CD4-positive, alpha-beta T cell treated with Interferon gamma for 1 hour (primary cell): ENCODE measurements at places on chromosomes 1 and 21.

DNA sequence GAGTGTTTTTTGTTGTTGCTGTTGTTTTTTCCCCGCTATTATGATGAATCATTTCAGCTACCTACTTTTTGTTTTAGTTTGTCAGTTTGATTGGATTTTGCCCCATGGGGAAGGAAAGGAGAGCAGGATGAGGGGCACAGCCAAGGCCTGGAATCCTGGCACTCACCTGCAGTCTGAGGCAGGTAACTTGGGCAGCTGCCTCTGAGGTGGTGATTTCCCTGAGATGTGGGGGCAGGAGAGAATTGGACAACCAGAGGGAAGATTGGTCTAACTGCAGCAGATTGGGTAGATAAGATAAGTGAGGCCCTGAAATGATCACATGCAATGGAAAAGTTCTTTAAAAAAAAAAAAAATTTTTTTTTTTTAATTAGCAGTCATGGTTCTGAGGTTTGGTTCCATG, 1.5 kb upstream of the LAX1 start:
- no peak for DNase-seq

- no peak for DNase-seq
Observed at GRCh38 chr21:31905503-31906451, 33.0 kb downstream of the HUNK start.

DNA sequence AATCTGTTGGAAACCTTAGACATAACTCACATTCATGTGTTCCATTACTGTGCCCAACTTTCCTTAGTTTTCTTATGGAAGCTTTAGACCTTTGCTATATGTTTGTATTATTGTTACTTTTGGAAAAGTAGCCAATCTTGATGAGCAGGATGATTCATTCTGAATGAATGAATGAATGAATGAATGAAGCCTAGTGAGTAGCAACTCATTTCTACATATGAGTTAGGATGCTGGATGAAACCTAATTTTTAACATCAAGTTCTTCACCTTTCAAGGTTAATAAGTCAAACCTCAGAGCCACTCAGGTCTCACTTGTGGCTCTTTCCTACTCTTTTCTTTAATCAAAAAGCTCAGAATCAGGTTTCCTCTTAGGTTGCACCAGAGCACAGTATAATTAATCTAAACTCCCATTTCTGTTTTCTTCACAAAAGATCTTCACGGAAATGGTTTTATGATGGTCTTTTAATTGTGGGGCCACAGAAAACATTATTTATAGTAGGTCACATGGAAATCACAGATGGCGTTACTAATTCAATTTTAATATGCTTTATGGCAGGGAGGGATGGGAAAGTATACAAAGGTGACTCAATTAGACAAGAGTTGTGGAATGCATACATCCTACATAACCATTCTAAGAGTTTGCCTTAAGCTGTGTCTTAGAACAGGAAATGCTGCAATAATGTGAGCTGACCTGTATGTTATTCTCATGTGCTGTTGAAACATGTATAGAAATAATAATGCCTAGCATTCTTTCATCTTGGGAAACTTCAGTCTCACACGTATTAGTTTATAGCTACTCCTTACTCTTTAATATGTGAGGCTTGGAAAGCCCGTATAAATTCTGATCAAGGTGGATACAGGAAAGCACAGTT, 4.5 kb upstream of the DDX59 start:
- DNase-seq = no peak

- no peak for DNase-seq
Observed at GRCh38 chr21:38460171-38460742, 38.0 kb downstream of the ERG start.

DNA sequence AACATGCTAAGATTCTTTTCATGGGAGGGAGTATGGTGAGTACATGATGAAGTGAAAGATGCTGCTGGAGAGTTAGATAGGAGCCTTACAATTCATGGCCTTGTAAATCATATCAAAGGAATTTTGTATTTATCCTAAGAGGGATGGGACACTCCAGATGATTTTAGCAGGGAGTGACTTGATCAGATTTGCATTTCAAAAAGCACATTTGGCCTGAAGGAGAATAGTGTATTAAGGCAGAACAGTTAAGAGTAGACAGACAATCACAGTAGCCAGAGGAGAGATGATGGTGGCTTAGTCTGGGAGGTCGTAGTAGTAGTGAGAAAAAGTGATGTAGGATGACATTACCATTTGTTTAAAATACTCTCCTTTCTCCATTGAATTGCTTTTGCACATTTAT, 48.8 kb downstream of the SYCP1 start:
- DNase-seq = no peak

DNA sequence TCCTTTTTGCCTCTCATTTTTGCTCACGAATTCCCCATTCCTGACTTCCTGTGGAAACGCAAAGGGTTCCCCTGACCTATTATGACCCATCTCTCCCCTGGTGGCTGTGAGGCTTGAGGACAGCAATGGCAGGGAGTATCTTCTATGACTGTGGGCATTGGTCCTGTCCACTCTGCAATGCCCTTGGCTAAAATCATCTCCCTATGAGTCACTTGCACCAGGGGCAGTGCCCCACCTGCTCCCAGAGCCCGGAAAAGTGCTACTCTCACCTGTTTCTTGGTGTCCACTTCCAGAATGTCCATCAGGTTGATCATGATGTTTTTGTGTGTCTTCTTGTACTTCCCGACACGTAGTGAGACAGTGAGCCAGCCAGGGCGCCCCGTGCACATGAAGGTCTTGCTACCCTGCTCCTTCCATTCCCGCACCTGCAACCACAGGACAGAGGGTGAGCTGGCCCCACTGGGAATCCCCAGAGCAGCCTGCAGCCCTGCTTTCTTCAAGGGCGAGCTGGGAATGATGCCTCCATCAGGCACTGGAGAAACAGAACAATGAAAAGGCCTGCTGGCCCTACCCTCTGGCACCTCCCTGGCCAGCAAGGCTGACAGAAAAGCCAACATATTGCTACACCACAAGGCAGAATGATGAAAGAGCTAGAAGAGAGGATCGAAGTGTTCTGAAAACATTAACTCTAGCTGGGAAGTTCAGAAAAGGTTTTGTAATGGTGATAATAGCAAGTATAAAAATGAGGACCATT, 3.5 kb downstream of the DHCR24 start:
- DNase-seq = no peak

DNA sequence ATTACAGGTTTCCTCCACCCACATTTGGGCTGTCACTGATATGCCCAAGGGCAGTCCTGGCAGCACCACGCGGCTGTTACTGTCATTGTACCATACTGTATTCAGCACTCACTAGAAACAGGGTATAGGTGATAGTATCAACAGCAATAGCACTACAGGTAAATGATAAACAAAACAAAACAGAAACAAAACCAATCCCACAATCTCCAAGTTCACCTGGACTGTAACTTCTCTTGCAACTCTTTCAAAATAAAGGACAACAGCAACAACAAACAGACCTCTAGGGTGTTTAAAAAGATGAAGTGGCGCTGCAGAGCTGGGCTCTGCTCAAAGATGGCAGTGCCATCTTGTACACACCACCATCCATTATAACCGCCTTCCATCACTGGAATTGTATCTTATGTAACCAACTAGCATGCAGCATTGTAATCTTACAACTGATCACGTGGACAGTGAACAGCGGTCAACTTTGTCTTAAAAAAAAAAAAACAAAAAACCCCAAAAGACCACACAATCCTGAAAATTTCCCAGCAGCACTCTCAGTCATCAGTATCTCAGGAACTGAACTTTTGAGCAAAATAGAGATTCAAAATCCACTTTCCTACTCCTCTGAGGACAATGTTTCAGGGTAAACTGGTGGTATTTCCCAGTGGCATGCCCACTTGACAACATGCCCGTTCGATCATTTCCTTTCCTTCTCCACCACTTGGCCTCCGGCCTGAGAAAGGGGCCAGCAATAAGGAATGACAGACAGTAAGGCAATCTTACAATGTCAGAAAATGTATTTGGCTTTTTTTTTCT, 3.8 kb downstream of the IRF2BP2 start:
- DNase-seq = peak; percentile 45

DNA sequence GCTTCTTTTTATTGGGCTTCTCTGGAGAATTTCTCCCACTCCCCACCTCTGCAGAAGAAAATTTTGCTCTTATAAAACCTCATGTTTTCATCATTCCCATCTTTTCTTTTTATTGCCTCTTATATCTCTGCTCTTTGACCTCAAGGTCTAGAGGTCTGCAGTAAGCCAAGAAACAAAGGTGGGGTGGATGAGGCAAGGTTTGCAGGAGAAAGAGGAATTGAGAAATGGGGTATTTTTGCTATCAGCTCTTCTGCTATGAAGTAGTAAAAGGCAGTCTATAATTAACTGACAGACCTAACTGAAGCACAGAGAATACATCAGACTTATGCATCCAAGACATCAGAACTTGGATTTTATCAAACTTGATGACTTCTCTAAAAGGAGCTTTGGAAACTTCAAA, 22.9 kb downstream of the SYT11 start:
- DNase-seq = no peak

DNA sequence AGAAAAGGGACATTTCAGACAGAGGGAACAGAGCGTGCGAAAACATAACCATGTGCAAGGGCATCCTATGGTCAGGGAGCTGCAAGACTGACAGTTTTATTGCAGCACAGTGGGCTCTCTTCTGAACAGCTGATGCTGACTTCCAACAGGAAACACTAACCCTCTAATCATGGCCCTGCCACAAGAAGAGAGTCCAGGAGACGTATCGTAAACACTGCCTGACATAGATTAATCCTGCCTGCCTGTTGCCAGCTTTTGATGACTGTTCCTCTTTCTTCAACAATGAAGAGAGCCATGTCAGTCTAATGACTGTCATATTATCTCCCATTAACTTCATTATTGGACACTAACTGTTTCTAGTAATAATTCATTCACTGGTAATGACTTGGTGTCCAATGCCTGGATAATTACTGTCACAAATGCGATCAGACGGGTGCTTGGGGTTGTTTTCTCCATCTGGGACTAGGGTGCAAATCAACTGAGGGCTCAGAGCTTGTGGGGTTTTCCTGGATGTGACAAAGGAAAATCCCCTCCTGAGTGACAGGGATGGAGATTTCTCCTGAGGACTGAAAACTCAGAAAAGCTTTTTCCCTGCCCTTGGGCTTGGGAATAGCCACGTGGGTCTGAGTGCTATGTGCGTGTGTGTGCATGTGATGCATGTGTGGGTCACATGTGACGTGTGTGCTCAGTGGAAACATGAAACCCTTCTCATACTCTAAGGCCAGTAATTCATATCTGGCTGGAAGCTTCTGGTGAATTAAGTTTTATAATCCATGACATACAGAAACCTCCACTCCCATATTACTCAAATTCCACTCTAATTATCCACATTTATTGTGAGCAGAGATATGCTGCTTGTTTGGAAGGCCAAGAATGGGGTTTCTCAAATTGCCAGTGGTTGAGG, 144.0 kb upstream of the PLXNA2 start:
- DNase-seq = no peak

DNA sequence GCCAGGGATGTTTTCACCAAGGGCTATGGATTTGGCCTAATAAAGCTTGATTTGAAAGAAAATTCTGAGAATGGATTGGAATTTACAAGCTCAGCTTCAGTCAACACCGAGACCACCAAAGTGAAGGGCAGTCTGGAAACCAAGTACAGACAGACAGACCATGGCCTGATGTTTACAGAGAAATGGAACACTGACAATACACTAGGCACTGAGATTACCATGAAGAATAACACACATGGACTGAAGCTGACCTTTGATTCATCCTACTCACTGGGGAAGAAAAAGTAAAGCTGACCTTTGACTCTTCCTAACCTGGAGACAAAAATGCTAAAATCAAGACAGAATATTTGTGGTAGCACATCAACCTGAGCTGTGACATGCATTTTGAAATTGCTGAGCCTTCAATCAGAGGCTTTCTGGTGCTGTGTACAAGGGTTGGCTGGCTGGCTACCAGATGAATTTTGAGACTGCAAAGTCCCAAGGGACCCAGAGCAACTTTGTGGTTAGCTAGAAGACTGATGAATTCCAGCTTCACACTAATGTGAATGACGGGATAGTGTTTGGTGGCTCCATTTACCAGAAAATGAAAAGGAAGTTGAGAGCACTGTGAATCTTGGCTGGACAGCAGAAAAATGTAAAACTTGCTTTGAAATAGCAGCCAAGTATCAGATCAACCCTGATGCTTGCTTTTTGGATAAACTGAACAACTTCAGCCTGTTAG, 190.4 kb upstream of the KCTD3 start:
- no peak for DNase-seq

DNA sequence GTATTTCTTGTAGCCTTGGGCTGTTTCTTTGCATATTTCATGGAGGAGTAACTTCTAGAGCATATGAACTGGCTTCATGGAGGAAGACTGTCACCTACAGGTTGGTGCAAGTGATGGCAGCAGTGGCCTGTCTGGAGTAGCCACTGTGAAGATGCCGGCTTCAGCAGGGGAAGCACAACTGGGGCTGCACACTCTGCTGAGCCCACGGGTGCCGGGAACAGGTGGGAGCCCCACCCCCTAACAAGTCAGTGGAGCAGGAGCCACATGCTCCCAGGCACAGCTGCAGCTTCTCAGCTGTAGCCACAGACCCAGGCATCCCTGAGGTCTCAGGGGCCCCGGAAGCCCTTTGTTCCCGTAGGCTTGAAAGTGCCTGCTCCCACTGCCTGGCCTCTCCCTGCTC, 43.2 kb upstream of the C1orf185 start:
- no peak for DNase-seq

DNA sequence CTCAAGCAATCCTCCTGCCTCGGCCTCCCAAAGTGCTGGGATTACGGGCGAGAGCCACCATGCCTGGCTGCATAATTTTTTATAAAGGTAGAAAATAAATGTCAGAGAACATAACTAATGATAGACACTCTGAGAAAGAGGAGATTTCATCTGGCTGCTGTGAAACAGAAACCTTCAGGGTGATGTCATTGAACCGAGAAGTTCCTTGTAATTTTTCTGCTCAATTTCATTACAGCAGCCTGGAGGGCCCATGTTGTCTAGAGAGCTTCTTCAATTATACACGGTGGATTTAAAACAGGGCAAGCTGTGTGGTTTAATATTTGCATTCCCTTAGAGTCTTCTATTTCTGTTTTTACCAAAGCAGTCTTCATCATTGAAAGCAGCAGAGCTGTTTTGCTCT, 64.3 kb upstream of the MORC3 start:
- no peak for DNase-seq

DNA sequence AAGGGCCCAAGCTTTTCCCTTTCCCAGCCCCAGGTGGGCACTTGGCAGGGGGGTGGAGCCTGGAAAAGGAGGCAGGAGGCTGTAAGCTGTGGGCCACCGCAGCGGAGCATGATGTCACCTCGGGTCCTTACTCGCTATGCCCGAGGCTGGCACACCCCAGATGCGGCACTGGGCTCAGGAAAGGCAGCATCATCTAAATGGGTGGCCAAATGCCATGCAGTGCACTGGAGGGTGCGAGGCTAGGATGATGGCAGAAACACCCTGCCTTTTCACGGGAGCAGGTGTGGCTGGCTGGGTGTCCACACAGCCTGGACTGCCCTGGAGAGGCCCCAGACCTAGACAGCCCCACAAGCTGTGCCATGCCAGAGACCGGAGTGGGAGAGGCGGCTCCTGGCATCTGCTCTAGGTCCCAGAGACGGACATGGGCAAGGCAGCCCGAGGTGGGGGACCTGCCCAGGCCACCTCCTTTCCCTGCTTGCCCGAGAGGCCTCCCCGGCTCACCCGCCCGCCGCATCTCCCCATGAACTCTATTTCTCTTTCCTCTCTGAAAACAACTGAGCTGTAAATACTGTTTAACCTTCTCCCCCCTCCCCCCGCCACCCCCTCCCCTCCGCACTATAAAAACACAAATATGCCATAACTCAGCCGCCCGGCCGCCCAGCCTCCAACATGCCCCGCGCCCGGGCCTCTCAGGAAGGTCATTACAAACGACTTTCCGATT, 124.7 kb downstream of the CASZ1 start:
- DNase-seq = no peak
